Activated T-cell treated with anti-CD3 and anti-CD28 coated beads, Interleukin-2, amount 50 U/mL, for 72 hours (primary cell): ENCODE measurements at places on chromosomes 16 and 17.

DNA sequence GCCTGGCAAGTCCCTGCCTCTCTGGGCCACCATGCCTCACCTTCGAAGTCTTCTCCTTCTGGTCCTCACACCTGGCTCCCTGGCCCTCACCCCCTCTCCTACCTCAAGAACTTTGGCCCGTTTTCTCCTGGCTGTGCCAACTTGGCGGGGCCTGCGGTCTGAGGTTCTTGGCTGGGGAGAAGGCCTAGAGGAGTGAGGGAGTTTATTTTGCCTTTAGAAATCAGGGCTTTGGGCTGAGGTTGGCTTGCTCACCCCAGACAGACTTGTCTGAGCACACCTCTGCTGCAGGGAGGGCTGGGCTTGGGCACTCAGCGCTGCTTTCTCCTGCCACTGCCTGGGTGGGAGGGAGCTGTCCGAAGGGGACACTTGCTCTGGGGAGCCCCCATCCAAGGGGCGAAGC is 23.3 kb upstream of the TAC4 start:
- DNase-seq, result no peak

GRCh38 chr16:90022209-90023077 is 3.2 kb upstream of the DBNDD1 start:
- DNase-seq, result peak; percentile 88

DNA sequence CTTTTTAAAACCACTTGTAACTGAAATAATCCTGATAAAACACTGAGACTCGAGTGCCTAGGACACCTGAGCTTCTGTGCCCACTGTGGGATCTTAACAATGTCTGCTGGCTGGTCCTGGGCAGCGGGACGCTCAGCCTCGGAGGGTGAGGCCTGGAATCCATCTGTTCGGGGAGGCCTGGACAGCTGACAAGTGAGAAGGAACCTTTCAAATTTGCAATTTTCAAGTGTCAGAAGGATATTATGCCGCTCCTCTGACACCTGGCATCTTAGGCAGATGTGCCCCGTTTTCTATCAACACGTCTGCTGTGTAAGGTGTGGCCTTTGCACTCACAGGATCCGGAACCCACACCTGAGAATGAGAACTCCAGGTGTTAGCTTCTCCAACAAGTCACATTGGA is 33.1 kb upstream of the C16orf78 start:
- no peak for DNase-seq

- DNase-seq, result no peak
These were observed 30.0 kb downstream of the SOX9 start for GRCh38 chr17:72150632-72151460.

DNA sequence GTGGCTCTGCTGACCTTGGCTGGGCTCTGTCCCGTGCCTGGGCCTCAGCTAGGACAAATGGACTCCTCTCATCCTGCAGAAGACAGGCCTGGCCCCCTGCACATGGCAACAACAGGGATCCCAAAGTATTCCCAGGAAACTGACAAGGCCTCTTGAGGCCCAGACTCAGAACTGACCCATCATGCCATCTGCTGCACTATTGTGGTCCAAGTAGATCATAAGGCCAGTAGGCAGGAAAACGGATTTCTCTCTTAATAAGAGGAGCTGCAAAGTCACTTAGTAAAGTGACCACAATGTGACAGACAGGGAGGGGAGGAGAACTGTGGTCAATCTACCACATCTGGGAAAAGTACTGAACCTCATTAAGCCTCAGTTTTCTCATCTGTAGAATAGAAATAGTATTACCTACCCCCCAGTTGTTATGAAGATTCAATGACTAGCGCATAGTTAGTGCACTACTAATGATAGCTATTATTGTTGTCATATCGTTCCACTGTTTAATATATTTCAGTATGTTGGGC is 62.1 kb upstream of the TNRC6A start:
- DNase-seq, result no peak

DNA sequence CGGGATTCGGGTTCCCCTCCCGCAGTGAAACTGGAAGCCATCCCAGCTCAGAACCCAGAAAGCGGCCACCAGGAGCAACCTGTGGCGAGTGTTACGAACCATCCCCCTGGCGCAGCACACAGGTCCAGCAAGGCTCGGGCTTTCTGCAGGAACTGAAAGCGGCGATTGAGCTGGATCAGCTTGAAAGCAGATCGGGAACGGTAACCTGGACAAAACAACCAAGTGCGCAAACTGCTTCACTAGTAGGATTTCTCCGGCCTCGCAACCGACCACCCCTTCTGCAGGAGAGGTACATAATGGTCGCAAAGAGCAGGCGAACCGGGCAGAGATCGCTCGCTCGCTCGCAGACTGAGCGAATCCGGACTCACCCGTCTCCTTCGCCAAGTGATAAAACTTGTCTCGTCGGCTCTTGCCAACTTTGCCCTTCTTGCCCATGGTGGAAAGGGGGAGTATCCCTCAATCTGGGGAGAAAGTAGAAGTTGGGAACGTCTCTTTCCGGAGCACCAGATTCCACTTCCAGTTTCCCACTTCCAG is 696 bp upstream of the PSMC5 start:
- DNase-seq, result no peak

GRCh38 chr16:85347213-85347591 is 234.9 kb upstream of the CIBAR2 start:
- DNase-seq, result no peak

- DNase-seq, result no peak
These were observed 81.1 kb downstream of the FTO start for GRCh38 chr16:53785044-53785443.

- no peak for DNase-seq
These were observed 98.4 kb upstream of the GSE1 start for GRCh38 chr16:85514598-85515318.
